ENCODE measurements at places on chromosomes 3 and 15.

- no peak for DNase-seq
Observed at GRCh38 chr3:184815046-184815930, 3.3 kb downstream of the VPS8 start.

- no peak for DNase-seq
Observed at GRCh38 chr3:122923611-122924010, 104.0 kb downstream of the SEMA5B start.

GRCh38 chr3:169848741-169849140 lies 21.0 kb downstream of the LRRC31 start:
- DNase-seq = no peak

DNA sequence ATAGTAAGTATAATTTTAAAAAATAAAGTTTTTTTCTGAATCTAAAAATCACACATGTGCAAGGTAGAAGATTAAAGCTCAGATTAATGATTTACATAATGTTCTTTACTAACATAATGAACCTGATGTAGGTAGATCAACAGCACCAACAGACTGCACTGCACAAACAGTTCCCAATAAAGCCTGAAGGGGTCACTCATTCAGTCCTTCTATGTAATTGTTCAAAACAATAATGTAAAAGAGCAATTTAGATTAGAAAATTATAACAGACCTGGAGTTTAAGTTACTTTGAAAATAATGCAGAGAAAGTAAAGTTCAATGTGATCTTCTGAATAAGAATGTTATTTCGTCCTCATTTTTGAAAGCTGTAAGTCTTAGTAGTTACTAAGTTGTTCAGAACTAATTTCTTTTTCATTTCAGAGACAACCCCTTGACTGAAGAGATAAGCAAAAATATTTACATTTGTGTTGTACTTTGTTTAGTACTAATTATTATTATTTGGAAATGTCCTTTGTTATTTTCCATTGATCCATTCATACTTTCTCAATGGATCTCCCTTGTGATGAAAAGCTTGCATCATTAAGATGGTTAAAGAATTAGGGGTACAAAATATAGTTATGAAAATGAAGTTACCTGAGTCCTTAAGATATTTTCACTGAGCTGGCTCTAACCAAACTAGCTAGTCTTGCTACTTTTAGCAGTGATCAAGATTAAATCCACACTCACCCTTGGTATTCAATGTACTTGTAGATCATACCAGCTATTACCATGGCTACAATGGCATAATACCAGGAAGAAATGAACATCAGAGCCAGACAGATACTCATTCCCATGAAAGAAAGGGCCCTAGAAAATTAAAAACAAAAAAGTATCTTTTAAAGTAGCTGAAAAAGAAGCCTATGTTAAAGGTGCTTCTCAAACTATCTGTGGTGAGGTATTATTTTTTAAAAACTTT lies 16.8 kb downstream of the EMC4 start:
- no peak for DNase-seq

DNA sequence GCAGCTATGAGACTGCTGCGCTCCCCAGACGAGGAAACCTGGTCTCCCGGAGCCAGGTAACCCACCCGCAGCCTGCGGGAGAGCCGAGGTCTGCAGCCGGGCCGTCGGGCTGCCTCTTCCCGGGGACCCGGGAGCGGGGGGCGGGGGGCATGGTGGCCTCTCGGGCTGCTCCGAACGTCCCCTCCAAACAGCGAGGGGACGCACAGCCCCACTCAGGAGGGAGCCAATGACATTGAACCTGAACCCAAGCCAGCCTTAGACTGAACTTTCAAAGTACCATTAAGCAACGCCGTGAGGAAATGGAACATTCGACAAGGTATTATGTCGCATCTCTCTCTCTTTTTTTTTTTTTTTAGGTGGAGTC lies 29.8 kb upstream of the ALDH1A3 start:
- DNase-seq = no peak

DNA sequence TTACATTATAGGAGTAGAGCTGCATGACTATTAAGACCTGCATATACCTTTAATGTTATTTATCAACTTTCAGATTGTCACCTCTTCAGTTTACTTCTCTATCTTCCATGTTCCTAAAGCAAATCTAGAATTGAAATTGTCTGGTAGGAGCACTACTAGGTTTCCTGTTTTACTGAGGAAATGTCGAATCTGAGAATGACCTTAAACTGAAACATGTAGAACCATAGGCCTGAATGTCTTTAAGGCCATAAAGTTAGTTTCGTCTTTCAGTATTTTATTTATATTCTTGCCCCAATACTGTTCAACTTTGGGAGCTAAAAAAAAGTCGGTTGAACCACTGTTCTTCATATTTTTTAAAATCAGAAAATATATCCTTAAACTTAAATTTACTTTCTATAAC lies 92.7 kb downstream of the IL1RAP start:
- DNase-seq = no peak

DNA sequence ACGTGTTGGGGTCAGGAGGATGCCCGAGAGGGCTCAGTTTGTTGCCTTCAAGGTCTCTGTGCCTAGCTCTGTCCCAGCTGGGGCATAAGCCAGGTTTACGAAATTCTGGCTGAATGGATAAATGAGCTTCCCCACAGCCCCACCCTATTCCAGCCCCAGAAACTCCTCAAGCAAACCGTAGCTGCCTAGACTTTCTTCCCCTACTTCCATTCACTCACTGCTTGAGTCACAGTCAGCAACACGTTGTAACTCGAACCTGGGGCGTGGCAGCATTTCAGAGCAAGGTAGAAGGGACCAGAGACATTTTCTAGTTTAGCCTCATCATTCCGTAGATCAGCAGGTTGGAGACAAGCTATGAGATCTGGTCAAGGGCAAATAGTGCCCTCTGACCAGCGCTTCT lies 24.2 kb downstream of the NMNAT3 start:
- no peak for DNase-seq

DNA sequence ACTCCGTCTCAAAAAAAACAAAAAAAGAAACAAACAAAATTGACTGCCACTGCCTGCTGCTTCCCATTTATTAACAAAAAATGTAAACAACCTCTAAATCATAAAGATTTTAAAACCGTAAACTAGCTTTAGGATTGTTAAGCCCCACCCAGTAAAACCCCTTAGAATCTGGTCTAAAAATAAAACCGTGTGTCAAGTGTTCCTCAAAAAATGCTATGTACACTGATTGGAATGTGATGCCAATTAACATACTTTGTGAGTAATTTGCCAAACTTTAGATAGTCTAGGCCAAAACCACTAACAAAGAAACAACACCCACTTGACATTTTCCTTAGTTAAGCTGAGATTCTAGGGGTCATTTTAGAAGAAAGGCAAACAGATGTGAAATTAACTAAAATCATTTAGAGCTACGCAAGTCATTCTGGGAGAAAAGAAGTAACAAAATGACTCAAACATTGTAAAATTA lies 5.3 kb downstream of the RAF1 start:
- DNase-seq = no peak

GRCh38 chr3:137343283-137343682 lies 385.5 kb downstream of the IL20RB start:
- DNase-seq = no peak

GRCh38 chr3:123486460-123486859 lies 37.6 kb upstream of the ADCY5 start:
- no peak for DNase-seq

GRCh38 chr3:194045289-194045688 lies 90.7 kb upstream of the HES1 start:
- no peak for DNase-seq

DNA sequence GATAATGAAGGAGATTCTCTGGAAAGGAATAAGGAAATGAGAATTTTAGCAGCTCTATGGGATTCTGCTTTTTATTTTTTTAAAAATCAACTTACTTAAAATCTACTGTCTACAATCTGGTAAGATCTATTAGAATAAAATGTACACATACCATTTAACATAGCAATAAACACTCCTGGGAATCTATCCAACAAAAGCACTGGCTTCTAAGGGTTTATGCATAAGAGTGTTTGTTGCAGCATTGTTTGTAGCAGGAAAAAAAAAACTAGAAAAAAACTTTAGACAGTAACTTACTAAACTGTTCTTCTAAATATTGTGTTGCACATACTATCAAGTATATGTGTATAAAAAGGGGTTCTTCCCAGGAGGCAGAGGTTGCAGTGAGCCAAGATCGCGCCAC lies 15.7 kb upstream of the RBP1 start:
- DNase-seq = no peak
